ENCODE measurements at places on chromosomes 4 and X.

GRCh38 chrX:12325171-12325570 is 186.9 kb downstream of the FRMPD4 start:
- no peak for DNase-seq

DNA sequence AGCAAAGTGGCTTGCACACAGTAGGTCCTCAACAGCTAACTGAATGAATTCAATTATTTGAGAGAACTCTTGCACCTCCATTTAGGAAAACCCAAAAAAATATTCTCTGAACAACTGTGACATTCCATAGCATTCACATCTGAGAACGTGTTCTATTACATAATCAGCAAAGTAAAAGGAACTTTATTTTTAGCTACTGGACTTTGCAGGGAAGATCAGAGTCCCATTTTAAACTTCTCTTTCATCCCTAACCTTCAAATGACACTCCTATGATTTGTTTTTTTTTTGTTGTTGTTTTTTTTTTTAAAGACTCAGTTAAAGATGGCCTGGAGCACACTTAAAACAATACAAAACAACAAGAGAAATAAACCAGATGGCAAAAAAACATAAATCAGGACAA is 30.9 kb downstream of the RAI2 start:
- no peak for DNase-seq

GRCh38 chrX:101191217-101191750 is 28.3 kb upstream of the DRP2 start:
- DNase-seq: no peak

DNA sequence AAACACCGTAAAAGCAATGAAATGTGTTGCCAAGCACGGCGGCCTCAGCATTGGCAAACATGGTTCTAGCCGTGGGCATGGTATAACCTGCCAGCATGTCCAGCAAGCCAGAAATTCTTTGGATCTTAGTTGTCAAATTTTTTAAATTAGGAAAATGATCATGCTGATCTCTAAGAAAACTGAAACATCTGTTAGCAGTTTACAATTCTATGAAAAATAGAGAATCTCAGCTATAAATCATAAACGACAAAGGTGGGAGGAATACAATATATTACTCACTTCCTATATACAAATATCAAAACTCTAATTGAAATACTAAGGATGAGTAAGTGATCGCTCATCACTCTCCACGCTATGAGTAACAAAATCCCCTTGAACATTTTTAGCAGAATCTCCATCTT is 130.3 kb downstream of the ADGRA3 start:
- no peak for DNase-seq

DNA sequence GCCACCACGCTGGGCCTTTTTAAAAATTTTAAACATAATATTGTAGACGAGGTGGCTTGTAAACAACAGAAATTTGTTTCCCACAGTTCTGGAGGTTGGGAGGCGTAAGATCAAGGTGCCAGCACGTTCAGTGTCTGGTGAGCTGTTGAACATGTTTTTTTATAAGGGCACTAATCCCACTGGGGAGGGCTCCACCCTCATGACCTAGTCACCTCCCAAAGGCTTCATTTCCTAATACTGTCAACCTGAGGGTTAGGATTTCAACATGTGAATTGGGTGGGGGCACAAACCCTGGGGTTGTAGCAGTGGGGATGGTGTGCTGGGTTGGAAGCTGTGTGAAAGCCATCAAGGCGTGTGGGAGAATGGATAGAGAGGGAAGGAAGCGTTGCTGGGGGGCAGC is 27.6 kb downstream of the TBC1D14 start:
- DNase-seq: no peak

GRCh38 chr4:130336585-130337217 is 1240.7 kb downstream of the C4orf33 start:
- no peak for DNase-seq

- DNase-seq: no peak
These were observed 169.3 kb downstream of the RCHY1 start for GRCh38 chr4:75344915-75345314.

- DNase-seq: no peak
These were observed 12.0 kb downstream of the P2RY10 start for GRCh38 chrX:78957049-78957767.

Measured in NCI-H1417 treated with DMSO at 0.1 percent for 48 hours (cell line).